ENCODE measurements at places on chromosomes 5 and 9.

- no peak for DNase-seq
Observed at GRCh38 chr5:61228691-61229280, 66.5 kb upstream of the SMIM15 start.

DNA sequence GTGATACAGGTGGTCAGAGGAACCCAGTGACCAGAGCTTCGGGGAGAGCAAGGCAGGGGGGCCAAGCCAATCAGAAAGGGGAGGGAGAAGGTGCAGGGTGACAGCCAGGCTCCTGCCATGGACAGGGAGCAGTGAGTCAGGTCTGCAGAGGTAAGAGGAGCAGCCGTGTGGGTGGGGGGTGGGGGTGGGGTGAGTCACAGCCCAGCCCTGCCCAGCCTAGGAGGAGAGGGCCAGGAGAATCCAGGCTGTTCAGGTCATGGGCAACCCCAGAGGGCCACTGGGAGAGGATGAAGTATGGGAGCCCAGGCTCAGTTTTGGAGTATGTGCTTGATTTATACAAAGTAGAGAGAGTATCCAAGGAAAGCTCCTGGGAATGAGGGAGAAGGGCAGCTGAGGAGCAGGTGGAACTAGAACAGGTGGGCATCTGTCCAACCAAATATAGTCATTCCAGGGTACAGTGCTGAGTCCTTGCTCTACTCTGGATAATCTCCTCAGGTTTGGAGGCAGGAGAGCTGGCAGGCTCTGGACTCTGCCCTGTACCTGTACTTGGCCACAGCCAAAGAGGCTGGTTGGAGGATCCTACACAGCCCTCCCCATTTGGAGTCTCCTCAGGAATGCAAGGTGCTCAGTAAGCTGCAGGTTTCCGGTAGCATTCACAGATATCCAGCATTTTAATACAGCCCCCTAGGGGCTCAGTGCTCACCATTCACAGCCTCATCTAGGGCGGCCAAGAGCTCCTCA, 1.6 kb downstream of the HBEGF start:
- DNase-seq: no peak

- no peak for DNase-seq
Observed at GRCh38 chr9:23307731-23308513, 518.1 kb downstream of the ELAVL2 start.

DNA sequence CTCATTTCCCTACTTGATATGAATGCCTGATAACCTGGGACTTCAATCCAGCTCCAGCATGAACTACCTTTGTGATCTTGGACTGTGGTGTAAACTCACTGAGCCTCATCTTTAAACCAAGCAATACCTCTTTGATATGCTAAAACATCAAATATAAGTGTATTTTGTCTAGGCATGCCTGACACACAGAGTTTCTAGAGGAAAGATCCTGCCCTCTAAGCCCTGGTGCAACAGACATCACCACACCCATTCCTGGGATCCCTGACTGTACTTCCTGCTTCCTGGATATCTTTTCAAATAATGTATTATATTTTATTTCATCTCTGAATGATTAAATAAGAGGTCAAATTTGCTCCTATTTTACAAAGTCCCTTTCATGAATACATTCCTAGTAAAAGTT, 55.8 kb downstream of the ANXA2R start:
- DNase-seq: no peak

DNA sequence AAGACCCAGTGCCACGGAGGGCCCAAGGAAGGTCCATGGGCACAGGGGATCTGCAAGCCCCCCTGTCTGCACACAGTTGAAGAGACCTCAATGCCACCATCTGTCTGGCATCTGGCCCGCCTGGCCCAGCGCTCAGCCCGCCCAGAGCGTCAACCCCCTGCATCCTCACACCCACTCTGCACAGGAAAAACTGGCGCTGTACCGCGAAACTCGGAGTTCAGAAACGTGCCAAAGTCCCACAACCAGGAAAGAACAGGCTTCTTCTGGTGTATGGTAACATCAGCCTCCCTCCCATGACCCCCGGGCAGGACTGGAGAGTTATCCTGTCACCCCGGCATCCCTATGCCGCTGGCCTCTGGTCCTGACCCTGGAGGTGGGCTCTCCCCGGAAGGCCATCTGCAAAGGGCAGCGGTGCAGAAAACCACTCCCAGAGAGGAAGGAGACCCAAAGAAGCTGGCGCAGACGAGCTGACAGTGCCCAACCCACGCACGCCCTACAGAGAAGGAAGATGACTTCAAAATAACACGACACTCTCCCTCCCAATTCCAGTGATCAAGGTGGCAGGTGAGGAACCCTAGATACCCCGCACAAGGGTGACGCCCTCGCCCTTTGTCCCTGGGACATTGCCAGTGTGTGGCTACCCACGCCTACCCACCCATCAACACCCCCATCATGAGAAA, 18.9 kb downstream of the VAV2 start:
- no peak for DNase-seq

DNA sequence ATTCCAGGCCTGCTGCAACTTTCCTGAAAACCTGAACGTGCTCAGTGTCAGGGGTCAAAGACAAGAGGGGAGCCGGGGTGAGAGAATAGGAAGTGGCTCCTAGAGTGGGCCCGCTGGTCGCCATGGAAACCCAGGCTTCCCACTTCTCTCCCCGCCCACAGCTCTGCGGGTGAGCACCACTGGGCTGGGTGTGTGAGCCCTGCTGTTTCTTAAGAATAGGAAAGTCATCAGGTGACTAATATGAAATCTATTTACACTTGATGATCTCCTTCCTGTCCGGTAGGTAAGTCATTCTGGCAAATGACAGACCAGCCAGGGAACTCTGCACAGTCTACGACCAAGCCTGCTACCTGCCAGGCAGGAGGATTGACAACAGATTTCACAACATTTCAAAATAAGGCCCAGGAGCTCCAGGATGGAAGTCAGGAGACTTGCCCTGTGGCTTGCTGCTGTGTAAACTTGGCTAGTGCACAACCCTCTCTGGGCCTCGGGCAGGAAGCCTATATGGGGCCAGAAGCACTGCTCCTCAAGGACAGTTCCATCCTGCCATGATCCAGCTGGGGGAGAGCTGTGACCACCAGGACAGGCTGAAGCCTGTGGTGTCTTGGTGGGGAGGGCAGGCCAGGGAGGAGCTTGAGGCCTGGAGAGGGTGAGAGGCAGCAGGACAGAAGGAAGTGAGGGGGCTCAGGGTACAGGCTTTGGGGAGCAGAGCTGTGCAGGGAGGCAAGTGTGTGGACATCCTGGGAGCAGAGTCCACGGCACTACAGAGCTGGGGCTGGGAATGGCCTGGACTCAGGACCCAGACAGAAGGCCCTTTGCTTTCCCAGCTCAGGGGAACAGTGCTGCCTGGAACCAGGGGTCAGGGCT, 60.6 kb downstream of the SHB start:
- no peak for DNase-seq

GRCh38 chr9:124707666-124708065, 63.4 kb downstream of the NR6A1 start:
- no peak for DNase-seq

- DNase-seq: no peak
Observed at GRCh38 chr9:69621730-69622460, 50.3 kb downstream of the APBA1 start.

DNA sequence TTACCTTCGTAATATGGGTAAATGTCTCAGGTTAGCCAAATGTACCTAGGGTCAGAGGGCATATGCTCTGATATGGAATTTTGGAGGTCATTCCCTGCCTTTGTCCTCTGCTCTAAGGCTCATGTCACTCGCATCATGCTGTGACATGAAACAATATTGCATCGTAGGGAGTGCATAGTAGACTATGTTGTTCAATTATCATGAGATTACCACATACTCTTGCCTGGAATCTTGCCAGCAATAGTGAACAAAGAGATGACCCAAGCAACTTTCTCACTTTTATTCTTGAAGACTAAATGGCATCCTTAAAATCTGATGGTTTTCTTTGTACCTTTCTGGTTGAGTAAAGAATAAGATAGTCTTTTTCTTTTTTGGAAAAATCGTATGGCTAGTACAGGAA, 27.6 kb downstream of the ZNF462 start:
- DNase-seq: no peak

- no peak for DNase-seq
Observed at GRCh38 chr5:111063709-111064322, 7.7 kb upstream of the TSLP start.

DNA sequence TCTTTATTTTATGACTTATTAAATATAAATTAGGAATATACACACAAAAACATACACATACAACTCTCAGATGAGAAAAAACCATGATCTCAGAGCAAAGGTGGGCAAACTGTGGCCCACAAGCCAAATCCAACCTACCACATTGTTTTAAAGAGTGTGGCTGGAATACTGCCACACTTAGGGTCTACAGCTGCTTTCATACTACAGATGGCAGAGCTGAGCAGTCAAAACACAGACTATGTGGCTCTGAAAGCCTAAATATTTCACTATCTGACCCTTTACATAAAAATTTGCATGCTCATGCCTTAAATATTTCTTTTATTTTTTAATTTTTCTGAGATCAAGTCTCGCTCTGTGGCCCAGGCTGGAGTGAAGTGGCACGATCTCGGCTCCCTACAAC, 28.3 kb downstream of the LEAP2 start:
- no peak for DNase-seq

DNA sequence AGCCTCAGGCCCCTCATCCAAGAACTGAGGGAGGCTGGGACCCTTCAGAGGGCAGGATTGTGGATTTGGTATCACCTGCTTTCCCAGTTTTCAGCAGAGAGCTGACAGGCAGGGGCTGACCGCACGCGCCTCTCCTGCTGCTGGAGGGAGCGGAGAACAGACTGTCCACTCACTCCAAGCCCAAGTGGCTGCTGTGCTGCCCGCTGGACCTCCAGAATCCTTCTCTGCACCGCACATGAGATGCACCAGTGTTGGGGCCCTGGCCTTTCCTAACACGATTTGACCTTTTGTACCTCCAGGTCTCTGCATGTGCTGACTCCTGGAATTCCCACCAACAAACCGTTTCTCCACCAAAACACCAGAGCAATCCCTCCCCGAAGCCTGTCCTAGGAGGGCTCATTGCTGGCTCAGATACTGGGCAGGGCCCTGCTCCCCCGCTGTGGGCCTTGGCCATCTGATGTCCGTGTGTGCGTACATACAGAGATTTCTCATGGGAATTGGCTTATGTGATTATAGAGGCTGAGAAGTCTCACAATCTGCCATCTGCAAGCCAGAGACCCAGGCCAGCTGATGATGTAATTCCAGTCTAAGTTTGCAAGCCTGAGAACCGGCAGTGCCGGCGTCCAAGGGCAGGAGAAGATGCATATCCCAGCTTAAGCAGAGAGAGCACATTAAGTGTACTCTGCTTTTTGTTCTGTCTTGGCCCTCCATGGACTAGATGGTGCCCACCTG, 141.7 kb downstream of the GADD45G start:
- no peak for DNase-seq

- DNase-seq: no peak
Observed at GRCh38 chr9:82934949-82935348, 128.0 kb downstream of the RASEF start.

GRCh38 chr9:84845956-84846900, 176.7 kb downstream of the NTRK2 start:
- DNase-seq: no peak

DNA sequence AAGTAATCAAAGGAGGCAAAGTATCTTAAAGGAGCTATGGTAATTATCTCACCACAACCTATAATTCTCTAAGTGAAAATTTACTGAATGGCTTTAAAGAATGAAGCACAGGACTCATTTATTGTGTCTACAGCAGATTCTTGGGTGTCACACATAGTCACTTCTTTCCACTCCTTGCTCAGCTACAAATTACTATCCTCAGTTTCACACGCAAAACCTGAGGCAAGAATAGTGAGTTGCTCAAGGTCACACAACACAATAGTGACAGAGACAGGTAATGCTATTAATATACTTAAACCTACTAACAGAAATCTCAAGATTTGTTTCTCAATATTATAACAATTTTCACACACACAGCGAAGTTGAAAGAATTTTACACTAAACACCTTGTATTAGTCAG, 120.9 kb upstream of the STK32A start:
- no peak for DNase-seq

GRCh38 chr5:176578391-176578808, 29.3 kb downstream of the CDHR2 start:
- no peak for DNase-seq

GRCh38 chr5:80215523-80215922, 40.3 kb downstream of the SERINC5 start:
- DNase-seq: no peak

GRCh38 chr9:2610985-2611384, 10.6 kb upstream of the VLDLR start:
- no peak for DNase-seq

DNA sequence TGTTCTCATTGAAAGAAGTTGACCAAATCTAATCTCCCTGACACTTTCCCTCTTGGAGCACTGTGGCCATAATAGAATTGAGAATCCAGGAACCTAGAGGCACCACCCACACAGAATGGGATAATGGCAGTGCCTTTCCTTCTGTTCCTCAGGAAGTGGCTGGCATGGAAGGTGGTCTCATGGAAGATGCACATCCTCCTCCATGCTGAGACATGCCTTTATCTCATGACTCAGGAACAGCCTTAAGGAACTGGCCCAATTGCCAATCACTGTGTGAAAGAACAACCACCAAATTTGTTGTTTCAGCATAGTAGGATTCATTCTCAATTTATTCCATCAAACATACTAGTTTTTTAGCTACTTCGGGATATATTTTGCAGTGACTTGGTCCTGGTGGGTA, 137.5 kb upstream of the RASGRF2 start:
- DNase-seq: no peak

DNA sequence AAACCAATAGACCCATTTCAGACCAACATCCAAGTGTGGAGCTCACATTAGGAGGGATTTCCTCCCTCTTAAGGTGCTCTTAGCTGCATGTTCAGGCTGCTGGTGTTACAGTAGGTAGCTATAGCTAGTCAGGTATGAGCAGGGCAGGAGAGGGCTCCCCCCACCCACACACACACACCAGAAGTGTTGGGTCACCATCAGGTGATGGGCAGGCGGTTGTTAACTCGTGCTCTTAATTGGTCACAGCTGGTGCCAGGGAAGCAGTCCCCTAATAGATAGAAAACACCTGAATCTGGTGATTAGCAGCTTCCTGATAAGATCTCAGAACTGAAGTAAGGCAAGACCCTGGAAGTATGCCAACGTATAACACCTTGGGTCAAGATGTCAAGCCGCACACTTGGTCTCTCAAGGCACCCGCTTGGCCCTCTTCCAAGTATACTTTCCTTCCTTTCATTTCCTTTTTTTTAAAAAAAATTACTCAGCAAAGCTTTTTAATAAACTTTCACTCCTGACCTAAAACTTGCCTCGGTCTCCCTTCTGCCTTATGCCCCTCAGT, 532.4 kb downstream of the DNAH5 start:
- no peak for DNase-seq

- DNase-seq: no peak
Observed at GRCh38 chr5:59542851-59543820, 350.4 kb downstream of the PDE4D start.

GRCh38 chr9:114155995-114156656, 789 bp downstream of the COL27A1 start:
- DNase-seq: no peak
